Activated T-helper 1 cell treated with anti-CD3 and anti-CD28 coated beads, Interleukin-12 subunit alpha, Interleukin-12 subunit beta, Interleukin-2, Interleukin-4 antibody, amounts not matched to agents 30 ng/mL and 10 ng/mL and 1 ng/mL, durations not matched to agents 14 hours and 24 hours and 36 hours (primary cell): ENCODE measurements at places on chromosomes 3 and 15. TPM values are rescaled to one million over a fixed set of nuclear protein-coding genes. Genes with fewer than 3 reads are reported as not detected.

NOX5 gene
- 0.03 TPM in 1 of 2 replicates, not detected in the other for total RNA-seq

DNA sequence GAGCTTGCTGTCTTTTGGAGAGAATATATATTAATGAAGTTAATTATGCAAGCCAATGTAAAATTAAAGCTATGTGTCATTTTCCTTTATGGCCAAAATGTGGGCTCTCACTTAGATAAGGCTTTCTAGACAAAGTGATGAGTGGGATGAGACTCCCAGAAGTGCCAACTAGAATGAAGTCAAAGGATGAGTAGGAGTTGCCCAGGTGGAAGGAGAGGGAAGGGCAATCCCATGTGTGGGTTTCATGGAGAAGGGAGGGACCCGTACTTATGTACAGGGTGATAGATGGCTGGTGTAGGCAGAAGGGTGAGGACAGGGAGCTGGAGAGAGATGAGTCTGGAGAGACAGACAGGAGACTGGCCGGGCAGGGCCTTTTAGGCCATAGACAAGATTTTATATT is 239.2 kb downstream of the THRB start:
- no peak for DNase-seq
- no peaks in the 10 kb centered on the region for H3K4me1 ChIP-seq
- no peak overlapping the region for H3K4me3 ChIP-seq
- no peaks in the 10 kb centered on the region for H3K36me3 ChIP-seq
- H3K27ac ChIP-seq, result no peak overlapping the region

DNA sequence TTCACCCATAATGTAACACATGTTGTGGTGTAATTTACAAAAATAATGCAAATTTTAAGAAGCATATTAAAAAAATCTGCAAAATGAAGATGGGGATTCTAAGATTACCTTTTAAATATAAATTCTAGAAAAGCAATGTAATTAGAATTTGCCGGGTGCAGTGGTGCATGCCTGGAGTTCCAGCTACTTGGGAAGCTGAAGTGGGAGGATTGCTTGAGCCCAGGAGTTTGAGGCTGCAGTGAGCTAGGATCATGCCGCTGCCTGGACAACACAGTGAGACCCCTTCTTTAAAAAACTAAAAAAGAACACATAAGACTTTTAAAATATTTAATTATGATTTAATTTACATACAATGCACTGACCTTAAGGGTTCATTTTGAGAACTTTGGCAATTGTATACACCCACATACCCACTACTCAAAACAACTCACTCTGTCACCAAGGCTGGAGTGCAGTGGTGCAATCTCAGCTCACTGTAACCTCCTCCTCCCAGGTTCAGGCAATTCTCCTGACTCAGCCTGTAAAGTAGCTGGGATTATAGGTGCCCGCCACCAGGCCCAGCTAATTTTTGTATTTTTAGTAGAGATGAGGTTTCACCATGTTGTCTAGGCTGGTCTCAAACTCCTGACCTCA is 134.0 kb upstream of the TBL1XR1 start:
- no peak overlapping the region for H3K27ac ChIP-seq
- peaks cover 7% of the 10 kb centered on the region for H3K36me3 ChIP-seq
- peaks cover 11% of the 10 kb centered on the region for H3K27me3 ChIP-seq
- DNase-seq, result no peak
- no peak overlapping the region for H3K4me3 ChIP-seq
- peaks cover 28% of the 10 kb centered on the region for H3K4me1 ChIP-seq

DNA sequence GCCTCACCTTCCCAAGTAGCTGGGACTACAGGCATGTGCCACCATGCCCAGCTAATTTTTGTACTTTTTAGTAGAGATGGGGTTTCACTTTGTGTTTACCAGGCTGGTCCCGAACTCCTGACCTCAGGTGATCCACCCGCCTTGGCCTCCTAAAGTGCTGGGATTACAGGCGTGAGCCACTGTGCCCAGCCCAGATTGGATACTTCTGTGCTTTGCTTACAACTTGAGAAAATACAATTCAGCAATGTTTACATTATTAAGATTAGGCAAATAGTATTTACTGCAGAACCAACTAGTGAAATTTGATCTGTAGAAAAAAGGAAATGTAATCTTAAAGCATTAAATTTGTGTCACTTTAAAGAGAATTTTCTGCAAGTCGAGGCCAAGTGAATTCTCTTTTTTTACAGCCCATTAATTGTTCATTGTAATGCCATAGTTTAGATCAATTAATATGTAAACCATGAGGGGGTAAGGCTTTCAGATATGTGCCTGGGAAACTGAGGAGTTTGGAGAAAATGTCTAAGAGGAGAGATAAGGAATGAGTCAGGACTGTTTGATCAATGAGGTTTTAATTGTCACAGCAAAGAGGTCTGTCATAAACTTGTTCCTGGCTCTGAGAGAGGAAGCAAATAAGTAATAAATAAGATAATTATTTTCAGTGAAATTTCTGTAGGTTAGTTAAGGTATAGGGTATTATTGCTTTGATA is 15.3 kb downstream of the PYDC2 start:
- no peak overlapping the region for H3K27ac ChIP-seq
- no peaks in the 10 kb centered on the region for H3K36me3 ChIP-seq
- no peaks in the 10 kb centered on the region for H3K27me3 ChIP-seq
- no peaks in the 10 kb centered on the region for H3K4me1 ChIP-seq
- DNase-seq, result no peak

GRCh38 chr15:28101983-28102441 is 2.9 kb upstream of the OCA2 start:
- H3K4me1 ChIP-seq, result peaks cover 28% of the 10 kb centered on the region
- peaks cover 43% of the 10 kb centered on the region for H3K27me3 ChIP-seq
- peaks cover 3% of the 10 kb centered on the region for H3K36me3 ChIP-seq
- H3K4me3 ChIP-seq, result no peak overlapping the region
- H3K27ac ChIP-seq, result no peak overlapping the region
- DNase-seq, result no peak

DNA sequence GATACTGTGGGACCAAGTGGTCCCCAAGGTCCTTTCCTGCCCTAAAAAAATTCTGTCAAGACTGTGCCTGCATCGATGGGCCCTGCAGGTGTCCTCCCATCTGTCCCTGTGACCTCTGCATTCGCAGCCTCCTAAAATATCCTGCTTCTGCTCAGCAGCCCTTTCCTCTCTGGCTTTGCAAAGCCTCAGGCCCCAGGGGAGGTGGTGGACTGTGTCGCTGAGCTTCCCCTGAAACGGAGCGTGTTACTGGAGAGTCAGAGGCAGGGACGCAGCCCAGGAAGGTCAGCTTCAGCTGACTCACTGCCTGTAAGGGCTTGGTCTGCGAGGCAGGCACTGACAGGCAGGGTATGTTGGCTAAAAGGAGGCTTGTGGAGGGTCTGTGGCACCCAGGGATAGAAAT is 110.0 kb downstream of the RAB11A start:
- H3K27me3 ChIP-seq, result peaks cover 44% of the 10 kb centered on the region
- no peak for DNase-seq
- no peaks in the 10 kb centered on the region for H3K4me1 ChIP-seq
- H3K4me3 ChIP-seq, result no peak overlapping the region
- H3K36me3 ChIP-seq, result no peaks in the 10 kb centered on the region
- no peak overlapping the region for H3K27ac ChIP-seq

DNA sequence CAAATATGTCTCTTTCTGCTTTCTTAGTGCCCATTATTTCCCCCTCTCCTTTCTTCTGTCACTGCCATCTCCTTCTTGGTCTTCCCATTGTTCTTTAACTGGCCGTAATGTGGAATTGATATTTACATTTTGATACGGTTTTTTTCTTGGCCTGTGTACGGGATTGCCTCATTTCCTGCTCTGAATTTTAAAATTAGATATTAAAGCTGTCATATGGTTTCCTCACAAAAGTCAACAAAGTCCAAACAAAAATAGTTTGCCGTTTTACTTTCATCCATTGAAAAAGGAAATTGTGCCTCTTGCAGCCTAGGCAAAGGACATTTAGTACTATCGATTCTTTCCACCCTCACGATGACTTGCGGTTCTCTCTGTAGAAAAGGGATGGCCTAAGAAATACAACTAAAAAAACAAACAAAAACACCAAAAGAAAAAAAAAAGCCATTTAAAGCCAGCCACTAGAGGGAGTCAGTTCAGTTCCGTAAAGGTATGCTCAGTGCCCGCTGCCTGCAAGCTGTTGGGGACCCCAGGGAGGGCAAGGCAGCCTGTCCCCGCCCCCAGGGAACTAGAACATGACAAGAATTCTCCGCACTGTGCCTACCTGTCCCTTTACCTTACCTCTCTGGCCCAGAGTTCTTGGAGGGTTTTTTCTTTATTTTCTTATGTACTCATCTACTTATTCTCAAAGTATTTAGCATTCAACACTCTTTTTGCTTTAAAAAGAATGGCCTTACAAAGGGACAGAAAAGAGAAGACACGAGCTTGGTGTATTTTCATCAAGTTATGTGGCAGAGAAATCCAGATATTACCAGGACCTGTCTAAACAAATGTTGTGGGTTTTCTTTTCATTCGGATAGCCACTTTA is 30.0 kb upstream of the NR2E3 start:
- H3K36me3 ChIP-seq, result no peaks in the 10 kb centered on the region
- peaks cover 21% of the 10 kb centered on the region for H3K4me1 ChIP-seq
- peaks cover 5% of the 10 kb centered on the region for H3K27me3 ChIP-seq
- peak; percentile 9 for DNase-seq
- H3K27ac ChIP-seq, result peak overlapping the region; percentile 10

CHL1 gene
- not detected in 2 replicates for total RNA-seq

GRCh38 chr15:41512940-41513505 is 604 bp downstream of the LTK start:
- peaks cover 24% of the 10 kb centered on the region for H3K4me1 ChIP-seq
- peak overlapping the region; percentile 66 for H3K4me3 ChIP-seq
- H3K27ac ChIP-seq, result no peak overlapping the region
- peaks cover 12% of the 10 kb centered on the region for H3K36me3 ChIP-seq

GOLGA6B gene
- not detected in 2 replicates for total RNA-seq

DNA sequence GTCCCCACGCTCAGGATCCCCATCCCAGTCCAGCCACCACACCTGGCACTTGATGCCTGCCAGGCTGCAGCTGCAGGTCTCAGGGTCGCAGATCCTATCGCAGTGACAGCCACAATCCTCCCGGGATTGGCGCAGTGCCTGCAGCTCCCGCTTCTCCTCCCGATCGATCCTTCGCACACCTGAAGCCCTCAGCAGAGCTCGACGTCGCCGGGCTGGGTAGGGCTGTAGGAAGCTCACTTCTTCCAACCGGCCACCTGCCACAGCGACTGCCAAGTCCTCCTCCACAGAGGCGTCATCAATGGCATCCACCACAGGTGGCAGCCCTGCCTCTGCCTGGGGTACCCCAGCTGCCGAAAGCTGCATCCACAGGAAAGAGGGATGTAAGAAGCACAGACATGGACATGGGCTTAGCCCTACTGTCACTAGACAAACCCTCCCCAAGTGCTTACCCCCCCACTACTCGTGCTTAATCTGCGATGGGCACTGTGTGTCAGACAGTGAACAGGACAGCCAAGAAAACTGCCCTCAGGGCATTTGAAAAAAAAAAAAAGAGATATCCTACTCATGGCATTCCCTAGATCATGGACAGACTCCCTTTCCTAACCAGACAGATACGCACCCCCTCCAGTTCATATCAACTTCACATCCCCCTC is 9.2 kb downstream of the CSRNP1 start:
- DNase-seq, result no peak
- H3K27me3 ChIP-seq, result no peaks in the 10 kb centered on the region
- H3K4me3 ChIP-seq, result no peak overlapping the region
- peaks cover 56% of the 10 kb centered on the region for H3K4me1 ChIP-seq
- peaks cover 67% of the 10 kb centered on the region for H3K36me3 ChIP-seq
- no peak overlapping the region for H3K27ac ChIP-seq

- H3K27me3 ChIP-seq, result peaks cover 3% of the 10 kb centered on the region
- H3K4me1 ChIP-seq, result no peaks in the 10 kb centered on the region
- no peak for DNase-seq
- no peaks in the 10 kb centered on the region for H3K36me3 ChIP-seq
- H3K27ac ChIP-seq, result no peak overlapping the region
- no peak overlapping the region for H3K4me3 ChIP-seq
These were observed 120.1 kb downstream of the ABHD5 start for GRCh38 chr3:43810797-43811196.

DNA sequence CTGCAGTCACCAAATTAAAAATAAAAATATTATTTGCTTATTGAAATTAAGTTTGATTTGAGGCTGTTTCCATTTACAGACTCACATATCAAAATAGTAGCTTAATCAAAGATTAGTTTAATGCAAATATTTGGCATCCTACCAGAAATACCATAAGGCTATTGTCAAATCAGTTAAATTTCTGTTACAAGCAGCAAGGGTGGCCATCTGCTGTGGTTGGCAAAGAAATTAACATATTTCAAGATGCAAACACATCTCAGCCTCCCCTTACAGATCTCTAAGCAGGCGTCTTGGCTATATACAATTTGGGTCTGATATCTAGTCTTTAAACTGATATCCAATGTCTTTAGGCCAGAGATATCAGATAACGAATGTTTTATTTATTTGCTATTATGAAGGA is 83.2 kb upstream of the NEDD4 start:
- no peak overlapping the region for H3K4me3 ChIP-seq
- peaks cover 7% of the 10 kb centered on the region for H3K27me3 ChIP-seq
- DNase-seq, result no peak
- no peak overlapping the region for H3K27ac ChIP-seq
- peaks cover 2% of the 10 kb centered on the region for H3K4me1 ChIP-seq

DNA sequence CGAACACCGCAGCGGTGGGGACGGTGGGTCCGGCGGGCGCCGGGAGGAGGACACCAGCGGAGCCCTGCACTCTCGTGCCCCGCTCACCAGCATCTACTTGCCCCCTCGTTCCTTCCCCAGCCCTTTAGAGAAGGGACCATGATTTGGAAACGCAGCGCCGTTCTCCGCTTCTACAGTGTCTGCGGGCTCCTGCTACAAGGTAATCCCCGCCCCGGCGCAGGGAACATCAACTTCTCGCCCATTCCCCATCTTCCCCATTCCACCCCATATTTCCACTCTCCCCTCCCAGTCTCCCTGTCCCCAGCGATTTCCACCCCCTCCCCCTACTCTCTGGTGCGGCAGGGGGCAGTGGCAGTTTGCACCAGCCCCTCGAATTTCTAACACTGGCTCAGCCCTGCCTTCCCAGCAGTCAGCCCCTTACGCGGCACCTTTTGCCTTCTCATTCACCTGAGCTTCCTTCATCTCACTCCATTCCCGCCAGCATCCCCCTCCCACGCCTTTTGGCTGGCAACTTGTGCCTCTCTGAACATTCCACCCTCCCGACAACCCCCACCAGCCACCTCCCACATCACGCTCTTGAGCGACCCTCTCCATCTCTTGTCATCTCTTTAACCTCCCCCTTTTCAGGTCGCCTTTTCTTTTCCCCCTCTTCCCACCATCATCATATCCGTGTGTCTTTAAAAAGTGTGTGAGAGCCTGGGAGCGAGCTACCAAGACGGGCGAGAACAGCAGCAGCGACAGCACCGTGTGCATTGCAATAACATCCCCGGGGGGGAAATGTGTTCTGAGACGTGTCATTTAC is 882 bp downstream of the CADM2 start:
- H3K4me1 ChIP-seq, result peaks cover 11% of the 10 kb centered on the region
- peak overlapping the region; percentile 66 for H3K4me3 ChIP-seq
- H3K36me3 ChIP-seq, result peaks cover 2% of the 10 kb centered on the region
- H3K27me3 ChIP-seq, result peaks cover 26% of the 10 kb centered on the region

DNA sequence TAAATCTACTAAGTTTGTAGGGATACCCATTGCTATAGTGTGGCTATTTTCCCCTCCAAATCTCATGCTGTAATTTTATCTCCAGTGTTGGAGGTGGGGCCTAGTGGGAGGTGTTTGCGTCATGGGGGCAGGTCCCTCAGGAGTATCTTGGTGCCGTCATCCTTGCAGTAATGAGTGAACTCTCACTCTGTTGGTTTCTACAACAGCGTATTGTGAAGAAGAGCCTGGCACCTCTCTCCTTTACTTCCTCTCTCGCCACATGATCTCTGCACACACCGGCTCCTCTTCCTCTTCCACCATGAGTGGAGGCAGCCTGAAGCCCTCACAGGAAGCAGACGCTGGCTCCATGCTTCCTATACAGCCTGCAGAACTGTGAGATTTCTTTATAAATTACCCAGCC is 34.0 kb upstream of the TRPM1 start:
- H3K4me3 ChIP-seq, result no peak overlapping the region
- peaks cover 18% of the 10 kb centered on the region for H3K27me3 ChIP-seq
- no peak for DNase-seq
- H3K4me1 ChIP-seq, result peaks cover 8% of the 10 kb centered on the region
- no peaks in the 10 kb centered on the region for H3K36me3 ChIP-seq
- no peak overlapping the region for H3K27ac ChIP-seq
